ENCODE measurements at places on chromosomes 6 and 20.

DNA sequence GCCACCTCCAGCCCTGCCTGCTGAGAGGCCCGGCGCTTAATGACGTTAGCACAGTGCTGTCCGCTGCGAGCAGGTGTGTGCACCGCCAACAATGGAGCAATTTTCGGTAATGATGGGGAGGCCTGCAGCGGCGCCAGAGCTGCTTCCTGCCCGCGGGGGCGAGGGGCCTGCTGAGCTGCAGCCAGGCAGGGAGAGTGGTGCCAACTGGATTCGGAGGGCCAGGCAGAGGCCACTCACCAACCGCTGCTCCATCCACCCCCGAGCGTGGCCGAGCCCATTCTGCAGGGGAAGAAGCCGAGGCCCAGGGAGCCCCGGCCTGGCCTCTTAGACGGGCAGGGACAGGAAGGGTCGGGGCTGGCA, 9.6 kb downstream of the HRH3 start:
- DNase-seq = peak; percentile 76

DNA sequence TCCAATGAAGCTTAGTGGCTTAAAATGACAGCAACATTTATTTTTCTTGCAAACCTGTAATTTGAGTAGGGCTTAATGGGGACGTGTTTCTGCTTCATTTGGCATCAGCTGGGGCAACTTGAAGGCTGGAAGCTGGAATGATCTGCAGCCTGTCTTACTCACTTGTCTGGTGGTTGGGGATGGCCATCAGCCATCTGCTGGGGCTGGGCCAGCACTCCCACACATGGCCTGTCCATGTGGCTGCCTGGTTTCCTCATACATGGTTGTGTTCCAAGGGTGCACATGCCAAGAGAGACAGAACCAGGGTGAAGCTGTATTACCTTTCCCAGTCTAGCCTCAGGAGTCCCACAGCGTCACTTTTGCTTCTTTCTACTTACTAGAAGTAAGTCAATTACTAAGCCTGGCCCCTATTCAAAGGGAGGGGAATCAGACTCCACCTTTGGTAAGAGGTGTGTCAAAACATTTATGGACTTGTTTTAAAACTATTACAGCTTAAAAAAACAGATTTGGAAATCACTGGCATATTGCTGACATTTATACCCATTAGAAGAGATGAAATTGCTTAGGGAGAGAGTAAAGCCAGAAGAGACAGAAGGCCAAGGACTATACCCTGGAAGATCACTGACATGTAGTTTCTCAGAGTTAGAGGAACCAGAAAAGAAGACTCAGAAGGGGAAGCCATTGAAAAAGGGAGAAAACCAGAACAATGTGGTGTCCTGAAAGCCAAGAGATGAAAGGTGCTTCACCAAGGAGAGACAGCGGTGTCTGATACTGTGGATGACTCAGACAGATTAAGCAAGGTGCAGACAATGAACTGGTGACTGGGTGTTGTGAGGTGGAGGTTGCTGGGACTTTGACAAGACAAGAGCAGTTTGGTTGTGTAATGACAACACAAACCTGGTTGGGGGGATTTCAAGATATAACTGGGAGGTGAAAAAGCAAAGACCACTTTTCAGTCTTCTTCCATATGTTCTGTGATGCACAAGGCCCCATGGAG, 345.2 kb downstream of the GJA1 start:
- no peak for DNase-seq

GRCh38 chr6:168533414-168533813, 92.4 kb downstream of the SMOC2 start:
- no peak for DNase-seq

- DNase-seq = no peak
These were observed 201.3 kb downstream of the ESR1 start for GRCh38 chr6:152008779-152009178.

DNA sequence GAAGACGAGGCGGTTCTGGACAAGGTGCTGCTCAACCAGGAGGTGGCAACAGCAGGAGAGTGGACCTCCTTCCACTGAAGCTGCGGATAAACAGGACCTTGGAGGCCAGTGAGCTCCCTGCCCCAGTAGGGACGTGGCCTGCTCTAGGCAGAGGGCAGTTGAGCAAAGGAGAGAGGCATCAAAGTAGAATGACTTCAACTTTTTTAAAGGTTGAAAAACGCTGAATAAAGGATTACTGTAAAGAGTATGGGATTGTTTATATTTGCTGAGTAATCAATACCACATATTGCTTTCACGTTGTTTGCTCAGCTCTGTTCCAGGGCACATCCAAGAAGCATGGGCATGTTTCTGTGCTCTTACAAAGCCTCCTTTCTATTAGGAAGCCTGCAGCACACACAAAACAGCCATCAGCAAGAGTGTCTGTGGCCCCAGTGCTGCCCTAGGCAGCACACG, 48.1 kb downstream of the ERMARD start:
- no peak for DNase-seq

DNA sequence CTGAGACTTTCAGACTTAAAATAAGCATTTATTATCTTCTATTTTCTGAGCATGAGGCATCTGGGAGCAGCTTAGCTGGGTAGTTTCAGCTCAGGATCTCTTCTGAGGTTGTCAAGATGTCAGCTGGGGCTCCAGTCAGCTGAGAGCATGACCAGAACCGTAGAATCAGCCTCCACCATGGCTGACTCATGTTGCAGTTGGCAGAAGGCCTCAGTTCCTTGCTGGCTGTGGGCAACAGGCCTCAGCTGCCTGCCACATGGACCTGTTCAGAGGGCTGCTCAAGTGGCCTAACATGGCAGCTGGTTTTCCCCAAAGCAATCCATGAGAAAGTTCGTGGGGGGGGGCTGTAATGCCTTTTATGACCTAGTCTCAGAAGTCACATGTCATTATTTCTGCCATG, 142.3 kb downstream of the LY86 start:
- DNase-seq = no peak

GRCh38 chr20:24529369-24529719, 59.9 kb downstream of the SYNDIG1 start:
- DNase-seq = no peak

DNA sequence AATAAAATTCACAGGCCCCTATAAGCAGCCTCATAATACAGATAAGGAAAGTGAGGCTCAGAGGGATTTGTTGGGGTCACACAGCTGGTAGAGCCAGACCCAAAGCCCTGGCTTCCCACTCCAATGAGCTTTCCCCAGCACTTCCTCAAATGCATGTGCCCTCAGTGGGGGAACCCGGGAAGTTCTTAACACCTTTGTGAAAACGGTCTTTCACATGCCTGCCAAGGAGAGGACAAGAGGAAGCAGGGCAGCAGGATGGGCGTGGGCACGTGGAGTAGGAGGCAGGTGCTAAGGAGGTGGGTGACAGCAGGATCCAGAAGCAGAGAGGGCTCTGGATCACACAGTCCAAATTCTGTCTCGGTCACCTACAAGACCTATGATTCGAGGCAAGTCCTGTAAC, 598 bp downstream of the PI16 start:
- no peak for DNase-seq

- no peak for DNase-seq
These were observed 188.4 kb downstream of the JARID2 start for GRCh38 chr6:15434263-15434662.

- DNase-seq = no peak
These were observed 131.1 kb downstream of the VEGFA start for GRCh38 chr6:43900916-43901732.

DNA sequence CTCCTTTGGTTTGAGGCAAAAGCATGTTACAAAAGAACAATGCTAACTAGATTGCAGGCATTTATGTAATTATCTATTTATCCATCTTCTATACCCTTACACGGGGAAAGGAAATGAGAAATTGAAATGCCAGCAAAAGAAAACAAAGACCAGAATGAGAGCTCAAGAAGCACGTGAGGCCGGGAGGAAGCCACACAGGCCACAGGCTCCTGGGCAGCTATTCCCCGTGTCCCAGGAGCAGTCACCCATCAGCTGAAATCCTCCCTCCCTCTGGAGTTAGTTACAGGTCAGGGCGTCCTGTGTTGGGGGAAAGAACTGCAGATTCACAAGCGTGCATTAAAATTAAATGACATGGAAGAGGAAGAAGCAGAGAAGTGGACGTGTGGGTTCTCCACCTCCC, 64.7 kb upstream of the RPS6KA2 start:
- no peak for DNase-seq

DNA sequence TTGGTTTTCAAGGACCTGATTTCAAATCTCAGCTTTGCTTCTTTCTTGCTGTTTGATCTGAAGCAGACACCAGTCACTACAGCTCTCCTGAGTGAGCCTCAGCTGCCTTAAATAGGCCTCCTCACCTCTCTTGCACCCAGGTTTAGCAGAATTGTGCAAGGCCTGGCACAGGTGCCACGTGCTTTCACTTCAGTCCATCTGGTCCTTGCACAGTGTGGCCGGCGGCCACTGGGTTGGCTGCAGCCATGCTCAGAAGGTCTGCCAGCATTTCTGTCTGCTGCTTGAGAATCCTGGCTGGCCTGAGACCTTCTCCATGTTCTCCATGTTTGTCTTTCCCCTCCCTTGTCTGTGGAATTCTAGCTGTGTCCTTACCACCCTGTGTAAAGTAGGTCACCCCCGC, 14.5 kb upstream of the DAAM2 start:
- no peak for DNase-seq

DNA sequence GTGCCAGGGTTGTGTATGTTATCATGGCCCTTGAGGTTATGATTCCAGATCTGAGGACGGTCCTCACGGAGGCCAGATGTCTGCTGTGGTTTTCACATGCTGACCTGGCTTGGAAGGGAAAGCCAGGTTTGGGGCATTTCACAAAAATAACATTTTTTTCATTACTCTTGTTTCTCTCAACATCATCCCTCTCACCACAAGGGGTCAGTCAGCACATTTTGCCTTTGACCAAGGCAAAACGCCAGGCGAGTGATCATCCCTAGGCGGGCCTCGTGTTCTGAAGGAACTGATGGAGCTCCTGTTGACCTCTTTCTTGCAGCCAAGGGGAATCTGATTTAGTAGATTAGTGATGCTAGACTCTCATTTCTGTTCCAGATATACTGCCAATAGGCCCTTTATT, 133.5 kb downstream of the TBC1D7 start:
- no peak for DNase-seq

GRCh38 chr20:36493801-36494114, 47.6 kb upstream of the MYL9 start:
- DNase-seq = no peak

- no peak for DNase-seq
These were observed 22.3 kb upstream of the ANKEF1 start for GRCh38 chr20:10012464-10012863.

DNA sequence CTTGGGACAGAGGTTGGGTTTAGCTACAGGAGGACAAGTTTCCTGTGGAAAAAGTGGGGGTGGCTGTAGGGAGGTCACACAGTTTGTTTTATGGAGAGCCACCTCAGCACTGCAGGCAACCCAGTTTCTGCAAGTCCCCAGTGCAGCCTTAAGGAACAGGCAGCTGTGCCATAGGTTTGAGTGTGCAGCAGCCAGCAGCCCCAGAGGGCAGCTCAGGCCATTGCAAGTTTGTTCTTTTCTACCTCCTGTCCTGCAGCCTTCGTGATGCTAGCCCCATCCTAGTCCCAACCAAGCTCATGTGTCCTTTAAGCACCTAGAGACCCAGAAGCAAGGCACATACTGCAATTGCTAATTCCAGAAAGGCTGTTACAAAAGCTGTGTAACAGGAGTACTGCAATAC, 58.8 kb downstream of the ZBTB9 start:
- no peak for DNase-seq

DNA sequence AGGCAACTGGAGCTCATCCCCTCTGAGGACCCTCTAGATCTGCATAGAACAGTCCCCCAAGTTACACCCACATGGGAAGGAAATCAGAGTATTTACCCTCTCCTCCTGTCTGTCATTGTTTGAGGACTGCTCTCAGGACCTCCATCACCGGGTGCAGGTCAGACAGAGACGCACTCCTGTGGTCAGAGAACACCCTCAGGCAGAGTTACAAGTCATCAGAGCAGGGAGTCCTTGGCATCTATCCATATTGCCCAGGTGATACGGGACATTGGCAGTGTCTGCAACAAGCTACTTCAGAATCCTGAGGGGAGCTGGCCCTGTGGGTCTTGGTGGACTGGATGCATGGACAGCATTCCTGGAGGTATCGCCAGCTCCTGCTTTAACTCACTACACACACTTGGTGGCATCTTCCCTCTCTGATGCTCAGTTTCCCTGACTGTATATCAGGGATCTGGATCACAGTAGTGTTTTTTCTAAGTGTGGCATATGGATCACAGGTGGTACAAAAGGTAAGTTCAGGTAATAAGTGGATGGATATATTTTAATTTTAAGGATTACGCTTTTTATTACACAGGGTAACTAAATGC, 15.1 kb upstream of the ISM1 start:
- no peak for DNase-seq

DNA sequence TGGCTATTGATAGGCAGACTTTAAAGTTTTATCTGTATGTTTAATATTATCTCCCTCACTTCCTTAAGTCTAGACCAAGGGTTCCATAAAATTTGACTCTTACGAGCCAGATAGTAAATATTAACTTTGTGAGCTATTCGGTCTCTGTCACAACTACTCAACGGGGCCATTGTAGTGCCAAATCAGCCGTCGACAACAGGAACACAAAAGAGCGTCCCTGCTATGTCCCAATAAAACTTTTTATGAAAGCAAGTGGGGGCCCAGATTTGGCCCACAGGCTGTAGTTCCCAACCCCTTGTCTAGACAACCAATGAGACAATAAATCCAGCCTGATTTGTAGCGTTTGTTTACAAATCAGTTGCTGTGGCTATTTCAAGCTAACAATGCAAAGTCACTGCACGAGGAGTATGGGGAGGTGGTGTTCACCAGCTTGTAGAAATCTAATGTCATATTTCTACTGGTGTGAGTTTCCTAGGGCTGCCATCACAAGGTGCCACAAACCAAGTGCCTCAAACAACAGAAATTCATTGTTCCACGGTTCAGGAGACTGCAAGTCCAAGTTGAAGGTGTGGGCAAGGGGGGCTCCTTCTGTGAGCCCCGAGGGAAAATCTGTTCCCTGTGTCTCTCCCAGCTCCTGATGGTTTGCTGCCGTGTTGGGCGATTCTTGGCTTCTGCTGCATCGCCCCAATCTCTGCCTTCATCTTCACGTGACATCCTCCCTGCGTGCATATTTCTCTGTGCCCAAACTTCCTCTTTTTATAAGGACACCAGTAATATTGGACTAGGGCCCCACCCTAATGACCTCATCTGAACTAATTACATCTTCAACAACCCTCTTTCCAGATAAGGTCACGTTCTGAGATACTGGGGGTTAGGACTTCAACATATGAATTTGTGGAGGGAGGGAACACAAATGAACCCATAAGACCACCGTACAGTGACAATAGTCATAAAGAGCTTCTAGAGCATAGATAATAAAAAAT, 356.0 kb upstream of the JARID2 start:
- DNase-seq = no peak

- no peak for DNase-seq
These were observed 17.2 kb downstream of the COL19A1 start for GRCh38 chr6:69883551-69883950.

GRCh38 chr6:35267897-35268296, 8.4 kb downstream of the ZNF76 start:
- DNase-seq = no peak

- DNase-seq = peak; percentile 64
These were observed 2.7 kb downstream of the C20orf204 start for GRCh38 chr20:64038565-64039292.

- DNase-seq = no peak
These were observed 257.5 kb downstream of the ADGB start for GRCh38 chr6:146856296-146856695.

GRCh38 chr6:69609836-69610472, 186.9 kb downstream of the LMBRD1 start:
- DNase-seq = no peak
